ENCODE measurements at places on chromosomes 1 and 21. TPM values are rescaled to one million over a fixed set of nuclear protein-coding genes. Genes with fewer than 3 reads are reported as not detected.

Gene LYSMD1
- polyA plus RNA-seq: 5.3 TPM

DNA sequence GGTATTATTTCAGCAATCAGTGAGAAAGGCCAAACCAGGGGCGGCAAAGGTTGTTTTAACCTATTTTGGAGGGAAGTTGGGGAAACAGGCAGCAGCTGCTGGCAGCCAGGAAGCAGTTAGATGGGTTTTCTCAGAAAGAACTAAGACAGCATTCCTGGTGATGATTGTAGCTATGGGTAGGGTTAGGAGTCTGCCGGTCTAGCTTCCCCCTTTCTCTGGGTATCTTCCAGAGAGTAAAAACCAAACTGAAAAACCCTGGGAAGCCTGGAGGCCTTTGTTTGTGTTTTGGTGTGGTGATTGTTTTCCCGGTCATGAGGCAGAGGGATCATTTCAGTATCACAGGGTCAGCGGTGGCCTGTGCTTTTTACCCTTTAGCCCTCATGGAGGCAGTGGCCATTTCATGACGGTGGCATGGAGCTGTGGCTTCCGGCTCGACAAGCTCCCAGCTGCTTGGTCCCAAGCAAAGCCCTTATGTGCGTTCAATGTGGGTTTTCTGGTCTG lies 19.5 kb upstream of the TNFRSF1B start:
- no peaks in the 10 kb centered on the region for H3K36me3 ChIP-seq
- no peak overlapping the region for H3K4me3 ChIP-seq
- H3K4me1 ChIP-seq: peaks cover 21% of the 10 kb centered on the region

Gene SPOCD1
- 10.7 TPM for polyA plus RNA-seq

DNA sequence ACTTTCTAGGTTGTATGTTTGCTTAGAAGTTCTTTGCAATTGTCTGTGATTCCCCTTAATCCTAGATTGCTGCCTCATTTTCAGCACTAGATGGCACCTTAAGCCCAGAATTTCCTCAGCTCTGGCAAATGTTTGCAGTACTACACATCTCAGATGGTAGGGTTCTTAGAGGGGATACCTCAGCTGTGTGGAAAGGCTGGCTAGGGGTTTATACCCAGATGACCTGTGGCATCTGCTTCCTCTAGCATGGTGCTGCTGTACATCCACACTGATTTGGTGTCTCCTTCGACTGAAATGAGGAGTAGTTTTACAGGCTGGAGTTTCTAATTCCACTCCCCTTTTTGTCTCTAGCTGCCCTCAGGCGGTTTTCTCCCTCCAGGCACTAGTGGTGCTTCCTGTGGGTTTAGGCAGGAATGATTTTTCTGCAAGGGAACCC lies 23.5 kb downstream of the ASB17 start:
- no peak overlapping the region for H3K4me3 ChIP-seq
- peak; percentile 67 for DNase-seq
- no peaks in the 10 kb centered on the region for H3K4me1 ChIP-seq
- no peaks in the 10 kb centered on the region for H3K36me3 ChIP-seq
- H3K27me3 ChIP-seq: no peaks in the 10 kb centered on the region

DNA sequence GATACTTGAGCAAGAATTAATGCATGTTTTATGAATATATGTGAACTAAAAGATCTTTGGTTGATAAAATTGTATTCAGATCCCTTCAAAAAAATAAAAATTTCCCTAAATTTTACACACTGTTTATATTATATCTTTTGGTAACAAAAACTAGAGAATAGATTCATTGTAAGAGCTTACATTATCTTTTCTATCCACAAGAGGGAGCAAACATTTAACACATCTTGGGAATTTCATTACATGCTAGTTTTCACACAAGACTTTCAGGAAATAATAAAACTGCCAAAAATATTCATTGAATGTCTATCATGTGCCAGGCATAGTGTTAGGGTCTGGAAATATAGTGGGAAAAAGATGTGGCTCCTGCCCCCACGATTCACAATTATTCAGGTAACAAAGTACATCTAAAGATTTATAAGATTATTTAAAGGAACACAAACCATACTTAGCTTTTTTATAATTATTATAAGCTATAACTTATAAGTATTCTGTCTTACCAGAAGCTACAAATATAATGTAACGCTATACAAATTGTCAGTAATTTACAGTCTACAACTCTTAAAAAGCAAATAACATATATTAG lies 30.6 kb downstream of the FAF1 start:
- peak; percentile 55 for DNase-seq
- H3K27me3 ChIP-seq: no peaks in the 10 kb centered on the region

- DNase-seq: no peak
- H3K27me3 ChIP-seq: no peaks in the 10 kb centered on the region
- H3K4me3 ChIP-seq: no peak overlapping the region
- H3K4me1 ChIP-seq: no peaks in the 10 kb centered on the region
- no peak overlapping the region for H3K27ac ChIP-seq
These were observed 22.4 kb upstream of the FCER1A start for GRCh38 chr1:159279773-159280172.

Gene OR2T2
- polyA plus RNA-seq: not detected

DNA sequence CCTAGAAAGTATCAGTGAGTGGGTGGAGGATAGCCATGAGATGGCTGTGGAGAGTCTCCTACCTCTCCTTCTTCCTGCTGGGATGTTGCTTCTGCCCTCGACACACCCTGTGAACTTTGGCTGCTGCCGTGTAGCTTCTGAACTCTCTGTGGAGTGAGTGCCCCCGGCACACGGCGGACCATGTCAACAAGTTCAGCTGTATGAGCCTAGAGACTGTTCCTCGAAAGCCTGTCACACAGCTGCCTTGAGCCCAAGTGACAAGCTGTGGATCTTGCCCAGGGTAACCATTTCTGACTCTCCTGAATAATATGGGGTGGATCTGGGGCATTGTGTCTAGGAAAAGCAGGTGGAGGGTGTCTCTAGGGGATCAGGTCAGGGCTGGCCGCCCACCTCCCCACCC lies 143.2 kb downstream of the NOS1AP start:
- no peaks in the 10 kb centered on the region for H3K27me3 ChIP-seq
- H3K4me3 ChIP-seq: no peak overlapping the region
- no peaks in the 10 kb centered on the region for H3K4me1 ChIP-seq
- H3K27ac ChIP-seq: no peak overlapping the region
- DNase-seq: no peak

- H3K4me3 ChIP-seq: no peak overlapping the region
- no peaks in the 10 kb centered on the region for H3K27me3 ChIP-seq
- H3K36me3 ChIP-seq: peaks cover 31% of the 10 kb centered on the region
- DNase-seq: no peak
- no peaks in the 10 kb centered on the region for H3K4me1 ChIP-seq
- H3K27ac ChIP-seq: no peak overlapping the region
These were observed 33.0 kb downstream of the USP48 start for GRCh38 chr1:21749859-21750468.

- H3K27ac ChIP-seq: no peak overlapping the region
- no peaks in the 10 kb centered on the region for H3K36me3 ChIP-seq
- no peak overlapping the region for H3K4me3 ChIP-seq
- no peaks in the 10 kb centered on the region for H3K4me1 ChIP-seq
- H3K27me3 ChIP-seq: no peaks in the 10 kb centered on the region
- peak; percentile 26 for DNase-seq
These were observed 72.2 kb upstream of the C1orf87 start for GRCh38 chr1:60145771-60146170.

- H3K27me3 ChIP-seq: no peaks in the 10 kb centered on the region
- no peak overlapping the region for H3K4me3 ChIP-seq
- peaks cover 6% of the 10 kb centered on the region for H3K4me1 ChIP-seq
- peak overlapping the region; percentile 11 for H3K27ac ChIP-seq
- DNase-seq: no peak
- no peaks in the 10 kb centered on the region for H3K36me3 ChIP-seq
These were observed 51.0 kb downstream of the ADARB1 start for GRCh38 chr21:45125357-45125756.

Gene CYP4X1
- 7.2 TPM for polyA plus RNA-seq

GRCh38 chr21:45529785-45530422 lies 12.3 kb downstream of the SLC19A1 start:
- no peak overlapping the region for H3K27ac ChIP-seq
- no peak overlapping the region for H3K4me3 ChIP-seq
- peaks cover 15% of the 10 kb centered on the region for H3K4me1 ChIP-seq
- no peaks in the 10 kb centered on the region for H3K27me3 ChIP-seq

Gene WDR3
- polyA plus RNA-seq: 2.8 TPM

Gene SYT14
- not detected for polyA plus RNA-seq

GRCh38 chr1:14280909-14281308 lies 317.6 kb upstream of the KAZN start:
- H3K36me3 ChIP-seq: no peaks in the 10 kb centered on the region
- H3K27ac ChIP-seq: no peak overlapping the region
- no peaks in the 10 kb centered on the region for H3K27me3 ChIP-seq
- no peak overlapping the region for H3K4me3 ChIP-seq
- peak; percentile 92 for DNase-seq
- no peaks in the 10 kb centered on the region for H3K4me1 ChIP-seq

Gene OR2M2
- not detected for polyA plus RNA-seq

Gene KRTAP21-2
- not detected for polyA plus RNA-seq

GRCh38 chr1:170483051-170483450 lies 48.9 kb upstream of the GORAB start:
- H3K27ac ChIP-seq: no peak overlapping the region
- no peaks in the 10 kb centered on the region for H3K36me3 ChIP-seq
- DNase-seq: no peak
- no peaks in the 10 kb centered on the region for H3K27me3 ChIP-seq
- no peak overlapping the region for H3K4me3 ChIP-seq

GRCh38 chr1:209045331-209046057 lies 538.0 kb upstream of the CAMK1G start:
- DNase-seq: peak; percentile 60
- peak overlapping the region; percentile 32 for H3K27ac ChIP-seq
- H3K4me3 ChIP-seq: no peak overlapping the region
- no peaks in the 10 kb centered on the region for H3K4me1 ChIP-seq
- no peaks in the 10 kb centered on the region for H3K36me3 ChIP-seq

GRCh38 chr21:42238185-42238934 lies 19.4 kb downstream of the ABCG1 start:
- H3K4me1 ChIP-seq: peaks cover 34% of the 10 kb centered on the region
- no peaks in the 10 kb centered on the region for H3K36me3 ChIP-seq
- DNase-seq: no peak
- H3K4me3 ChIP-seq: no peak overlapping the region
- no peaks in the 10 kb centered on the region for H3K27me3 ChIP-seq

GRCh38 chr1:180614730-180615129 lies 17.1 kb upstream of the XPR1 start:
- no peak for DNase-seq
- H3K4me1 ChIP-seq: peaks cover 7% of the 10 kb centered on the region
- no peaks in the 10 kb centered on the region for H3K27me3 ChIP-seq

- H3K4me1 ChIP-seq: no peaks in the 10 kb centered on the region
- DNase-seq: no peak
- H3K4me3 ChIP-seq: no peak overlapping the region
- H3K27ac ChIP-seq: no peak overlapping the region
- no peaks in the 10 kb centered on the region for H3K36me3 ChIP-seq
These were observed 11.8 kb upstream of the RALGPS2 start for GRCh38 chr1:178713259-178713658.

- no peaks in the 10 kb centered on the region for H3K36me3 ChIP-seq
- H3K27ac ChIP-seq: no peak overlapping the region
- H3K4me3 ChIP-seq: no peak overlapping the region
- no peaks in the 10 kb centered on the region for H3K4me1 ChIP-seq
- no peaks in the 10 kb centered on the region for H3K27me3 ChIP-seq
These were observed 8.1 kb upstream of the C1orf216 start for GRCh38 chr1:35726450-35727433.

Gene UQCRHL
- 1.6 TPM for polyA plus RNA-seq

GRCh38 chr1:205472737-205473441 lies 17.0 kb upstream of the BLACAT1 start:
- no peaks in the 10 kb centered on the region for H3K27me3 ChIP-seq
- H3K27ac ChIP-seq: no peak overlapping the region
- no peak overlapping the region for H3K4me3 ChIP-seq
- no peak for DNase-seq

- H3K4me3 ChIP-seq: no peak overlapping the region
- H3K27ac ChIP-seq: no peak overlapping the region
- no peaks in the 10 kb centered on the region for H3K36me3 ChIP-seq
- no peaks in the 10 kb centered on the region for H3K4me1 ChIP-seq
- peaks cover 17% of the 10 kb centered on the region for H3K27me3 ChIP-seq
These were observed 90.4 kb upstream of the AJAP1 start for GRCh38 chr1:4564051-4564450.

- H3K4me3 ChIP-seq: no peak overlapping the region
- H3K4me1 ChIP-seq: no peaks in the 10 kb centered on the region
- no peak overlapping the region for H3K27ac ChIP-seq
- no peaks in the 10 kb centered on the region for H3K27me3 ChIP-seq
These were observed 216.9 kb downstream of the NUF2 start for GRCh38 chr1:163538667-163539066.

DNA sequence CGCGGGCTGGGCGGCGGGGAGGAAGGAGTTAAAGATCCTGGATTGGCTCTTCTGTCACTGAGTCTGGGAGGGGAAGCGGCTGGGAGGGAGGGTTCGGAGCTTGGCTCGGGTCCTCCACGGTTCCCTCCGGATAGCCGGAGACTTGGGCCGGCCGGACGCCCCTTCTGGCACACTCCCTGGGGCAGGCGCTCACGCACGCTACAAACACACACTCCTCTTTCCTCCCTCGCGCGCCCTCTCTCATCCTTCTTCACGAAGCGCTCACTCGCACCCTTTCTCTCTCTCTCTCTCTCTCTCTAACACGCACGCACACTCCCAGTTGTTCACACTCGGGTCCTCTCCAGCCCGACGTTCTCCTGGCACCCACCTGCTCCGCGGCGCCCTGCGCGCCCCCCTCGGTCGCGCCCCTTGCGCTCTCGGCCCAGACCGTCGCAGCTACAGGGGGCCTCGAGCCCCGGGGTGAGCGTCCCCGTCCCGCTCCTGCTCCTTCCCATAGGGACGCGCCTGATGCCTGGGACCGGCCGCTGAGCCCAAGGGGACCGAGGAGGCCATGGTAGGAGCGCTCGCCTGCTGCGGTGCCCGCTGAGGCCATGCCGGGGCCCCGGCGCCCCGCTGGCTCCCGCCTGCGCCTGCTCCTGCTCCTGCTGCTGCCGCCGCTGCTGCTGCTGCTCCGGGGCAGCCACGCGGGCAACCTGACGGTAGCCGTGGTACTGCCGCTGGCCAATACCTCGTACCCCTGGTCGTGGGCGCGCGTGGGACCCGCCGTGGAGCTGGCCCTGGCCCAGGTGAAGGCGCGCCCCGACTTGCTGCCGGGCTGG lies at the start of gene NPR1:
Gene NPR1 (plus strand): TSS at position 170 of the 818 bp plus-strand sequence. CDS start 421 bp downstream, at position 591.
- H3K36me3 ChIP-seq: no peaks in the 10 kb centered on the region
- H3K4me1 ChIP-seq: no peaks in the 10 kb centered on the region
- DNase-seq: peak; percentile 69
- peaks cover 32% of the 10 kb centered on the region for H3K27me3 ChIP-seq
- H3K27ac ChIP-seq: peak within 1 kb of the TSS; percentile 86
- H3K4me3 ChIP-seq: peak within 1 kb of the TSS; percentile 91

Gene TCP10L
- polyA plus RNA-seq: 0.65 TPM

DNA sequence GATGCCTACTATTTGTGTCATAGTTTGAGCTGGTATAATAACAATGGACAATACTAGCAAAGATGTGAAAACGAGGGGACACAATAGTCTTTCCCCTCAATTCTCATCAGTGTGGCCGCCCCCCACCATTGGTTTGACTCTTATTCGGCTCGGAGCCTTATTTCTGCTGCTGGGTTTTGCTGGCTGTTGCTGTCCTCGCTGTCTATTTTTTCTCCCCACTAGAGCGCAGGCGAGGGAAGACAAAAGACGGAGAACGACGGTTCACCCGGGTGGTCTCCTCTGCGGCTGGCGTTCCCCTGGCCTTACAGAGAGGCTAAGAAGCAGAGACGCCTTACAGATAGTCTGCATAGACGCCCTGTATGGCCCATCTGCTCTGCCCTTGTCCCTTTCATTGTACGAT lies 19.4 kb downstream of the CLIC6 start:
- peaks cover 3% of the 10 kb centered on the region for H3K4me1 ChIP-seq
- H3K4me3 ChIP-seq: no peak overlapping the region
- no peak for DNase-seq
- no peaks in the 10 kb centered on the region for H3K27me3 ChIP-seq
- H3K27ac ChIP-seq: no peak overlapping the region
- H3K36me3 ChIP-seq: no peaks in the 10 kb centered on the region

Data from lung (tissue), 17 donors.